ENCODE measurements at places on chromosomes 2 and 18.

DNA sequence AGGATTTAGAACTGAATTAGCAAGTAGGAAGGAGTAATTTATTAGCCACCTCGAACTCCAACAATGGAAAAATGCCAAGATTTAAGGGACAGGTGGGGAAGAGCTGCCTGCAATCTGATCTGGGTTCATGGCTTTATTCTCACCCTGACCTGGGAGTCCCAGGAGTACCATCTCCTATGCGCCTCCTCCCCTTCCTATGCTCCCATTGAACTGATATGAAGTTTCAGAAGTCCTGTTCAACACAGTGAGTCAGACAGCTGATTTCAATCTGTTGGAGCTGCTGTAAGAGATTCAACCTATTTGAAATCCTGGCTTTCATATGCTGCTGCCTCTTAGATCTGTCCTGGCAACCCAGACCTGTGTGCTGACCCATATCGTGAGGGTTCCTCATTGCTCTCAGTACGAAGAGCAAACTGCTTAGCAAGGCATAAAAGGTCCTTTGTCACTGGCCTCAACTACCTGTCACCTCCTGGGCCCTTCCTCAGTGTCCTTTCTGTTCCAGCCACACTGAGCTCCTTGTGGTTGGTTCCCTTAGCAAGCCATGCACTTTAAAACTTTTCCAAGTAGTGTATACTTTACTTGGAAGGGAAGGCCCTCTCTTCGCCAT, 15.9 kb upstream of the CD28 start:
- no peak for DNase-seq
- H3K4me1 ChIP-seq = peaks cover 22% of the 10 kb centered on the region
- H3K4me3 ChIP-seq = no peak overlapping the region
- H3K36me3 ChIP-seq = no peaks in the 10 kb centered on the region

DNA sequence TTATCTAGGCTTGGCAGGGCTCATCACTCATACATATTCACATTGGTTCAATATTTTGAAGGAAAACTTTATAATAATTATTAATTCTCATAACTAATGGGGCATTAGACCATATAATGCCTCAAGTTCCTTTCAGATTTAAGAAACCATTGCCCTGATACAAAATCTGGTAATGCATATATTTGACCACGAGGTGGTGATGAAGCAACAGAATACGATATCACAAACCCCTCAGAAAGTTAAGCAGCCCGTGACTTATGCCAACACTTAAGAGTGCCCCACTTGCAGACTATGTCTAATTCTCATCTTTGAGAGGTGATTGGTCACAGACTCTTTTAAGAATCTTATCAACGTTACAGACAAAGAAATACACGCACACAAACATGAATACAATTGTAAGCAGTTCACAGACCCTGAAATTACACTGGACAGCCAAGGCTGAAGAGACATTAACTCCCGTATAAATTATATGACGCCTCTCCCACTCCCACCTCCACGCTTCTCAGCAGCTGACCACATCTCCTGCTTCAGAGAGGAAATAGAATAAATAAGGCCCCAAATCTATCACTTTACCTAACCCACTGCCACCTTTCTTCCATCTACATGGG, 20.7 kb upstream of the DNAH6 start:
- no peak for DNase-seq
- H3K36me3 ChIP-seq = no peaks in the 10 kb centered on the region
- H3K27ac ChIP-seq = no peak overlapping the region

DNA sequence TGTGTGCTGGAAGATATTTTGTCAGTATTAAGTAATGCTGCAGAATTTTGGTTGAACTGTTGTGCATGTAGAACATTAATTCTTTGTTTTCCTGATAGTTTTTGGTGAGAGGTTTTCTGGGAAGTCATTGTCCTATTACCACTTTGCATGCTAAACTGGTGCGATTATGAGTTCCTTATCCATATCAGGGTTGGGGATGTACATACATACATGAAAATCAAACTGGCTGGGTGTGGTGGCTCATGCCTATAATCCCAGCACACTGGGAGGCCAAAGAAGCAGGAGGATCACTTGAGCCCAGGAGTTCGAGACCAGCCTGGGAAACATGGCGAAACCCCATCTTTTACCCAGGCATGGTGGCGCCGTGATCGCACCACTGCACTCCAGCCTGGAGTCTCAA, 34.6 kb downstream of the ASAP2 start:
- H3K27me3 ChIP-seq = no peaks in the 10 kb centered on the region
- H3K4me3 ChIP-seq = no peak overlapping the region
- no peaks in the 10 kb centered on the region for H3K36me3 ChIP-seq
- no peak overlapping the region for H3K27ac ChIP-seq
- peaks cover 56% of the 10 kb centered on the region for H3K4me1 ChIP-seq

- no peak overlapping the region for H3K27ac ChIP-seq
- DNase-seq = no peak
Observed at GRCh38 chr2:95023222-95023597, 2.3 kb upstream of the MAL start.

DNA sequence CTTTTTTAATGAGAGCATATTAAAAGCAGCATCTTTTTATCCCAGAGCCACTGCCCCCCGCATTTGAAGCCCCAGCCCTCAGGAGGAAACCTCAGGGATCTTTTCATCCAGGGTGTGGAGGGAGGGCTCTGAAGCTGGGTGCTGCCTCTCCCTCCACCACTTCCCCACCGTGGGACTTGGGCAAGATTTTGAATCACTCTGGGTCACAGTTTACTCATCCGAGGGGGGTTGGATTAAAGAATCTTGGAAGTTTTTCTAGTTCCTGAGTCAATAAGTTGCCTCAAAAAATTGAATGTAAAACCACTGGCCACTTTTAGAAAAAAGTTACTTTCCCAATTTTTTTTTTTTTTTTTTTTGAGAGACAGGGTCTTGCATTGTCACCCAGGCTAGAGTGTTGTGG, 62.0 kb upstream of the ANKRD44 start:
- H3K4me1 ChIP-seq = no peaks in the 10 kb centered on the region
- H3K4me3 ChIP-seq = no peak overlapping the region
- DNase-seq = no peak
- no peak overlapping the region for H3K27ac ChIP-seq
- no peaks in the 10 kb centered on the region for H3K27me3 ChIP-seq
- no peaks in the 10 kb centered on the region for H3K36me3 ChIP-seq

GRCh38 chr18:10259901-10260300, 194.5 kb upstream of the APCDD1 start:
- H3K27me3 ChIP-seq = no peaks in the 10 kb centered on the region
- no peaks in the 10 kb centered on the region for H3K4me1 ChIP-seq
- DNase-seq = no peak
- H3K27ac ChIP-seq = no peak overlapping the region
- no peak overlapping the region for H3K4me3 ChIP-seq

DNA sequence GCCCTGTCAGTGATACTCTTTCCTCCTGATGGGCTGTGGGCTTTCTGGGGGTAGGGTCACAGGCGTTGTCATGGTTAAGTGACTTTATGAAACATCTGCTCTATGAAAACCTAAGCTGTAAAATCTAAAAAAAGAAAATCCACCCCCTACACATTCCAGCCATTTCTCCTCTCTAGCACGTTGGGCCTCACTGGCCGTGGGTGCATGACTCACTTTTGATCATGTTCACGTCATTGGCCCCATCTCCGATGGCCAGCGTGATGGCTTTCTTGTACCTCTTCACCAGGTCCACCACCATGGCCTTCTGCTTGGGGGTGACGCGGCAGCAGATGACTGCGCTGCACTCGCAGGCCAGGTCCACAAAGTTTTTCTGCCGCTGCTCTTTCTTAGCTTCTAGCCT, 39.3 kb upstream of the NARS1 start:
- DNase-seq = no peak
- peaks cover 9% of the 10 kb centered on the region for H3K36me3 ChIP-seq
- H3K4me3 ChIP-seq = no peak overlapping the region
- H3K4me1 ChIP-seq = no peaks in the 10 kb centered on the region
- H3K27me3 ChIP-seq = no peaks in the 10 kb centered on the region
- no peak overlapping the region for H3K27ac ChIP-seq
